ENCODE measurements at places on chromosomes 7 and 10.

DNA sequence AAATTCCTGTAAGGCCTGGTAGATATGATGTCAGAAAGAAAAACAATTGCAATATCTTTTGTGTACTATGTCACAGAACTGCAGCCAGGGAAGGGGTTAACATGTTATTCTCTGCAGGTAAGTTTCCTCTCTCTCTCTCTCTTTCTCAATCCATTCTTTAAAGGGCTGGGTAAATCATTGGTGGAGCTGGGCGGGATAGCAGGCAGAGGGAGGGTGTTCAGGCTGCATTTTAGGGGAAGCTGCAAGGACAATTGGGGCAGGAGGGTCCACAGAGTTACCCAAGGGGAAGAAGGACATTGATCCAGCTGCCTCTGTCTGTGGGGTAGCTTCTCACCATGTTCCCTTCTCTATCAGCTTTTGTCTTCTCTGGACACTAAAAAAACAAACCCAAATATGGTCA lies 153.9 kb upstream of the BMPER start:
- ATAC-seq: no peak

GRCh38 chr7:36916116-36916515 lies 191.8 kb upstream of the AOAH start:
- ATAC-seq: no peak

DNA sequence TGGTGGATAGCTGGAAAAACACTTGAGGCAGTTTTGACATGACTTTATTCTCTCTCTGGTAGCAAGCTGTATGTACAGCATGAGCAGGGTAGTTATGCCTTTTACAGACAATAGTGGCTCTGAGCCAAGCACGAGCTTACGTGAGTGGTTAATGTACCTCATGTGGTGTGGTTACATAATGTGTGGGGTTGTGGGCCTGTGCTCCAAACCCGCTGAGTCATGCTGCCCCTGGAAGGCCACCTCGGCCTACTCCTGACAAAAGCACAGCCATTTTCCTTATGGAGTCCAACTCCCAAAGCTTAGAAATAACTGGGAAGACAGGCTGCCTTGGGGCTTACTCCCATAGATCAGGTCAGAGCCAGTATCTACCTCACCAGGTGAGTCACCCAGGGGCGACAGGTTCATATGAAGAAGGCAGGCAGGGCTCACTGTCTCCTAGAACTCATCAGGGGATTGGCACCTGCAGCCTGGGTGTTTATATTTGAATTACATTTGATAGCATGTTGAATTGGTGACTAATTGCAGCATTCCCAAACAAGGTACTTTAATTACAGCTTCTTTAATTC lies 404.5 kb downstream of the ADRA2A start:
- ATAC-seq: peak; percentile 65

- ATAC-seq: peak; percentile 63
Measured at GRCh38 chr7:153193144-153193595, 433.6 kb downstream of the ACTR3B start.

GRCh38 chr7:111887734-111888133 lies 318.5 kb downstream of the DOCK4 start:
- ATAC-seq: no peak

DNA sequence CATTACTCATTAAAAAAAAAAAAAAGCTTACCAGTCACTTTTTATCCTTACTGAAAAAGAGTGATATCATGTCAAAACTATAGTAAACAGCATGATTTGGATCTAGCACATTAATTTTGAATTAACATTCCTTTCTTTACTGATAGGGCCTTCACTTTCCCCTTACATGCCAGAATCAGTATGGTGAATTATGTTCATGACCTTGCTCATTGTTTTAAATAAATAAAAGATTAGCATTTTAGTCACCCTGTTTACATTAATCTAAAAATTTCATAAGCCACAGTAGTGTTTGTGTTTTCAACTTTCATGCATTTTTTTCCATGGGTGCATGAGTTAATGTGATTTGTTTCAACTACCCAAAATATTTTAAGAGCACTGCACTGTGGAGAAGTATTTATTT lies 160.8 kb downstream of the TFEC start:
- ATAC-seq: no peak

- ATAC-seq: no peak
Measured at GRCh38 chr10:105358911-105359310, 717.8 kb downstream of the SORCS3 start.

DNA sequence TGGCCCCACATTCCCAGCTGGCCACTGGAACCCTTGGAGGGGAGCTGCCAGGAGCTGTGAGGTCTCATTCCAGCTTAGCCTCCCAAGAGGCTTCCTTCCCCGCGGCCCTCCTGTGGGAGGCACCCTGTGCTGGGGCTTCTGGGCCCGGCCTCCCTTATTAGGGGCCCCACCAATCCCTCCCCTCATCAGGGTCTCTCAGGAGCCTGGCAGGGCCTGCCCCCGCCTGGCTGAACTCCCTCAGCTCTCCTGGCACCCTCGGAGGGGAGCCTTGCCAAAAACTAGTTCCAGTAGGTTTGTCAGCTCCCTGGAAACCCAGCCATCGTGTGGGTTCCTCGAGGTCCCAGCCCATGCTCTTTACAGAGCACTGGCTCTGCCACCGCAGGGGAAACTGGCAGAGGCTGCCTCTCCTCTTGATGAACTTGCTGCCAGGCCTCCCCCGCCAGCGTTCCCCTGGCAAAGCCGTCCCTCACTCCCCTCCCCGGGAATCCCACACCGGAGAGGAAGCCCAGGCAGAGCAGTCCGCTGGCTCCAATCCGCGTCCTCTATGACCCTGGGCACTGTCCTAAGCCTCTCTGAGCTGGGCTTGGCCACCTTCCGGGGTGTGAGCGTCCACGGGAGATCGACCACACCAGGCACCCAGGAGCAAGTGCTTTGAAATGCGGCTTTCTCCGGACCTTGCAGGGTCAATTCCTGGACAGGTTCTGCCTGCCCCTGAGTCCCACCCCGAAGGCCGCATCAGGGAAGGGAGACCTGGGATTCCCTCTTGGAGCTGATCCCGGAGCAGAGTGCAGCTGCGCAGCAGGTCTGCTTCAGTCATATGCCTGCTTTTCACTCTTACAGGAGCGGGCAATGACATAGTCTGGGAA lies 139.8 kb downstream of the ARHGAP22 start:
- ATAC-seq: no peak

GRCh38 chr7:80225361-80225760 lies 90.7 kb downstream of the GNAI1 start:
- no peak for ATAC-seq

- ATAC-seq: no peak
Measured at GRCh38 chr10:95397747-95398146, 106.9 kb upstream of the PDLIM1 start.

GRCh38 chr10:88915781-88916180 lies 35.7 kb downstream of the STAMBPL1 start:
- ATAC-seq: no peak

- no peak for ATAC-seq
Measured at GRCh38 chr7:37353949-37354655, 94.6 kb downstream of the ELMO1 start.

GRCh38 chr7:111004310-111004901 lies 86.5 kb upstream of the LRRN3 start:
- ATAC-seq: no peak

- peak; percentile 66 for ATAC-seq
Measured at GRCh38 chr7:131076032-131076431, 251.6 kb upstream of the MKLN1 start.

- no peak for ATAC-seq
Measured at GRCh38 chr10:103278862-103279298, 1.9 kb downstream of the INA start.

GRCh38 chr10:86335831-86336230 lies 30.8 kb downstream of the GRID1 start:
- no peak for ATAC-seq

DNA sequence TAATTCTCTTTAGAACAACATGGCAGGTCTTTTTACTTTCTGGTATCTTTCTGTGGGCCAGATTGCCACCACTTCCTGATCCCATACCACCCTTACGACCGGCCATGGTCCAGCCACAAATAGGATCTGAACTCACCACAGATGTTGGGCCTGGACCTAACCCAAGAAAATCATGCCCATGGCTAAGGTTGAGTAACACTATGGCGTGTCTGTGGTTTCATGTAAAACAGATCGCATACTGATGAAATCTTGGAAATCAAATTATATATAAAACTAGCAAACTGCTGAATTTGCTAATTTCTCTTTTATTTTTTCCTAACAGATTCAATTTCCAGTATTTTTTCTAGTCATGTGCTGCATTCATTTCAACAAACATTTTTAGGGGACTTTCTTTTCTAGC lies 77.2 kb downstream of the CH25H start:
- ATAC-seq: no peak

DNA sequence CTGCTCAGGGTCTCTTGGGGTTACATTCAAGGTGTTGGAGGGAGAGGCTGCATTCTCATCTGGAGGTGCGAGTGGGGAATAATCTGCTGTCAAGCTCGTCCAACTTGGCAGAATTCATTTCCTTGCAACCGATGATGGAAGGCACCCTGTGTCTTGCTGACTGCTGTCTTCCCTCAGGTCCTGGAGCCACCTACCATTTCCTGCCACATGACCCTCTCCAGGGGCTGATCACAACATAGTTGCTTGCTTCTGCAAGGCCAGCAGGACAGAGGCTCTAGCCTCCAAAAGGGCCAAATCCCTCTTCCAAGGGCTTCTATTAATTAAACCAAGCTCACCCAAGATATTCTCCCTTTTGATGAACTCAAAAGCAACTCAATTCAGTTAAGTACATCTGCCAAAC lies 14.2 kb upstream of the BRI3 start:
- no peak for ATAC-seq

GRCh38 chr10:585502-585901 lies 104.0 kb downstream of the DIP2C start:
- no peak for ATAC-seq

DNA sequence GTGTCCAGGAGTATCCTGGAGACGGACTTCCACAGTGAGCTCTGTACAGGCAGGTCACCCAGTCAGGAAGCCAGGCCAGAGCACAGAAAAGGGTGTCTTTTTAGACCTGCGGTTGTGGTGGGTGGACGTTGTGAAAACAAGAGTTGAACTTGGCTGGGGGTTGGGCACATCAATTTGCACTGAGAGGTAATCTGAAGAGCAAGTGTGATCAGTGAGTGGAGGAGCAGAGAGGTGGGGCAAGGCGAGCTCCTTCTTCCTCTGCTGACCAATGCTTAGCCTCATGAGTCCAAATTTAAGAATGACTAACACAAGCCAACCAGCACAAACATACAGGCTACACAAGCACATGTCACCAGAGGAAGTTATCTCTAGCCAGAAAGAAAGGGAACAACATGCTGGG lies 310.8 kb downstream of the TCERG1L start:
- no peak for ATAC-seq

DNA sequence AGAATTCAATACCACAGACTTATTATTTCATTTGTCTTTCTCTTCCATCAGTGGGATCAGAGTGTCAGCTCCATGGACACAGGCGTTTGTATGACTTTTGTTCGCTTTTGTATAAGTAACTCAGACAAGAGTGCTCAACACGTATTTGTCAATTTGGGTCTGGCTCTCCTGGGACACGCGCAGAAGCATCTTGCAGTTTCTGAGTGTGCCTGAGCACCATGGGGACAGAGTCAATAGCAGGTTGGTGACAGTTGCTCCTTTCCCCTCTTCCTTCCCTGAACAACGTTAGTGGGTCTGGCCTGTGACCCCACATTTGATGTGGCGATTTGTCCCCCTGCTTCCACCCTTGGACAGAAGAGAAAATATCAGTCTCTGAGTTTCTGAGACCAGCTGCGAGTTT lies 120.4 kb upstream of the SDK1 start:
- no peak for ATAC-seq

DNA sequence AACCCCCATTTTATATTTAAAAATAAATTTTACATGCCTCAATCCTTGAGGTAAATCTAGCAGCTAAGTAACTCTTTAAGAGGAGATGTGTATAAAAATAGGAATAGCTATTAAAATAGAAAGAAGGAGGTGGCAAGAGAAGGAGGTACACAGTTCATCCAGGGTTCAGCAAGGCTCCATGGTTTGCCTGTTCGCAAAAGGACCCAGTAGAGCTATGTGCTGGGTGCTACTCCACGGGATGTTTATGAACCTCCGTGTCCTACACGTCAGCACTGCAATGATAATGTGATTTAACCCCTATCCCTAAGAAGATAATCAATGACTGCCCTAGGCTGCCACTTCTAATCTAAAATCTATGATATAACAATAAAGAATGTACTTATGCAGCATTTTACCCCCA lies 926 bp upstream of the DENND11 start:
- ATAC-seq: no peak

Data from motor neuron (in vitro differentiated cells).